ENCODE measurements at places on chromosomes 7 and 10.

- no peak for DNase-seq
Observed at GRCh38 chr10:2137549-2138174, 400.3 kb upstream of the ADARB2 start.

DNA sequence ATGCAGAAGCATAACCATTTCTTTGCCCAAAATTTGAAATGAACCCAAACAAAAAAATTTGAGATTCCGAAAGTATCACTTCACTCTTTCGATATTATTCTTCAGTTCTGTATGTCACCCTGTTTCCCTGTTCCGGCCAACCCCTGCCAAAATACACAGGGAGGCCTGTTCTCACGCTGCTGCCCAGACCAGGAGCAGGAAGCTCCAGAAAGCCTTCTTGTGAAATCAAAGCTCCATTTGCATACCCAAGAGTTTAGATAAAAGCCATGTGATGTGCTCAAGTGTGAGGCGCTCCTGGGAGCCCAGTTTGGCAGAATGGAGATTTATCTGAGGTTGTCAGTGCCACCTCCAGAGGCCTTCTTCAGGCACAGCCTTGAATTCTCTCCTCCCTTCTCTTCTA, 236.2 kb downstream of the FGFR2 start:
- DNase-seq: no peak

GRCh38 chr7:1218541-1219165, 14.0 kb upstream of the UNCX start:
- no peak for DNase-seq

DNA sequence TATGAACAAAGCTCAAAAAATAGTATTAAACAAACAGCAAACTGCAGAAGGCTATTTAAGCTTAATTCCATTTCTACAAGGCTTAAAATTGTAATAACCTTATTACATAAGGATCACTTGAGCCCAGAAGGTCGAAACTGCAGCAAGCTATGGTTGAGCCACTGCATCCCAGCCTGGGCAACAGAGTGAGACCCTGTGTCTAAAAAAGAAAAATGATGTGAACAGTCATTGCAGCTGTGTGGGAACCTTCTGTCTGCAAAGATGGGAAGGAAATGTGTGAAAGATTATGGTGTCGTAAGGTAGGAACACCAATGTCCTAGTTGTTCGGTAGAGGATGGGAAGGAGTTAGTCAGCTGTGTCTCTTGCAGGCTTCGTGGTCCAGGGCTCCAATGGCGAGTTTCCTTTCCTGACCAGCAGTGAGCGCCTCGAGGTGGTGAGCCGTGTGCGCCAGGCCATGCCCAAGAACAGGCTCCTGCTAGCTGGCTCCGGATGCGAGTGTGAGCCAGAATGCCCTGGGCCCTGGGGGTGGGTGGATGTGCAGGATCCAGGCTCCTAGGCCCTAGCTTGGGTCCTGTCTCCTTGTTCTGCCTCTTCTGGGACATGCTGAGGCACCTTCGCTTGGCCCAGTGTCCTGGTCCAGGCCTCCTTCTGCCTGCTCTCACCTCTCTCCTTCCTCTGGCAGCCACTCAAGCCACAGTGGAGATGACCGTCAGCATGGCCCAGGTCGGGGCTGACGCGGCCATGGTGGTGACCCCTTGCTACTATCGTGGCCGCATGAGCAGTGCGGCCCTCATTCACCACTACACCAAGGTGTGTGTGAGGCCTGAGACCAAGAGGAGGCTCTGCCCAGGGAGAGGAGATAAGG, 9.1 kb downstream of the C10orf62 start:
- no peak for DNase-seq

DNA sequence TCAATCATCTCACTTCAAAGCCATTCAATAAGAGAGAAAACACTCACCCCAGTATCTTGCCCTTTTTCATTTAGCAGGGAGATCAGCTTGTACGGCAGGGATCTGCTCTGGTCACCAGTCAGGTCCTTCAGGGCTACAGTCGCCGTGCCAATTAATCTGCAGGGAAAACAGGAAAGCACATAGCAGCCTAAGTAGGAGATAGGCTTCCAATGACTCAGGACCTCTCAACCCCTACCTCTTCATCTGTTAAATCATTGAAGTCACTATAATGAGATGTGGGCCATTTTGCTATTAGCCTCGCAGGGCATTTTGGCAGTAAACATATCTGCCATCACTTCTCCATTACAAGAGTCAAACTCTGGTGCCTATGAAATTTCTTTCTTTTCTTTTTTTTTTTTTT, 50.8 kb downstream of the MYOF start:
- DNase-seq: no peak

DNA sequence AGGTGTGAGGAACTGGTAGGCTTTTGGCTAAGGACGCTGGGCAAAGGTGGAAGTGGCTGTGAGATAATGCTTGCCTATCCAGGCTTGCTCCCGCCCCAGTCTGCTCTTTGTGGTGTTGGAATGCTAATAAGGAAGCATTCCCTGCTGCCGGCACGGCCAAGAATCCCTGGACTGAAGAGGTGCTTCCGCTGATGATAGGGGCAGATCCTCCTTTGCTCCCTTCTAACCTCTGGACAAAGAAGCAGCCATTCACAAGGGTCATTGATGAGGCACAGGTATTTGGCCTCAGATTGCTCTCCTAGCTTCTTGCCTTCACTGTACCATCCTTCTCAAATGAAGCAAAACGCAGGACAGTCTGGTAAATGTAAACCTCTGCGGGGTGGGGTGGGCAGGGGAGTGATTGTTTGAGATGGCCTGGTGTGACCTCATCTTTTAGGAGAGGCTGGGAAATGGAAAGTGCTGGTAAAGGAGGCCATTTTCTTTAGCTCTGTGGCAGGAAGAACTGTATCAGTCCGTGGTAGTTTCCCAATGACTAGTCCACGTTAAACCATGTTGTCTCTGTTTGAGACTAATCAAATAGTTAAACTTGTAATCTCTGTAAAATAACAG, 1.7 kb downstream of the PGAM1 start:
- DNase-seq: no peak

DNA sequence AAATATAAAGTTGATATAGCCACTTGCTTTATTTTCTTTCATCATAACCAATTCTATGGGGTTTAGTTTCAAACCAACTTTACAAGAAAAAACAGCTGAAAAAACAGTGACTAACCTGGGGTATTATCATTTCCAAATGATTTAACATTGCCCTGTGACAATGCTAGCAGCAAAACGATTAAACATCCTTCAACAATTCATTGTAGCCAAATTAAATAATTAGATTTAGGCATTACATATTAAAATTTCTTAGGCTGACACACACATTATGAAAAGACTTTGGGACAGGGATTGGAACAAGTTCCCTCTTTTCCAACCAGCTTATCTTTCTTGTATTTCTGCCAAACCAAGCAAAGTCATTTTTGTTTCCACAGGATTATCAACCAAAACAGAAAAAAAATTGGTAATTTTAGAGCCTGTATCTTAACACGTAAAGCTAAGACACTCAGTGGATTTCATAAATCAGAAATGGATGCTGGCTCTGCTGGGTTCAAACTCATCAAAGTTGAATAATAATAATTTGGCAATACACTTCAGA, 84.0 kb downstream of the SEMA3D start:
- no peak for DNase-seq

DNA sequence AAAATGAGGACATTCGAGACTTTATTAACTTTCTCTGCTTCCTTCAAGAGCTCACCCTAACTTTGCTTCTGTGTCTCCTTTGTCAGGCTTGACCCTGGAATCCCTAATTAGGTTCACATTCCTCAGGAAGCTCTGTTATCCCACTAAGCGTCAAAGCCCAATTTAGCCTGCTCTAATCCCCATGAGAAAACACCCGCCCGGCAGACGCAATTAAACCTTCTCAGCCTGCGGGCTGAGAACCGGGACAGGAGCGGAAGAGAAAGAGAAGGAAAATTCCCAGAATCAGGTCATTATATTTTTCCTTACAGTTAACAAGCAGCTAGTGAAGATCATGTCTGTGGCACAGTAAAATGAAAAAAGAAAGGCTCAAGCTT, 93.0 kb downstream of the TNS3 start:
- no peak for DNase-seq

GRCh38 chr7:30193336-30193943, 58.7 kb downstream of the MTURN start:
- no peak for DNase-seq

All from hematopoietic multipotent progenitor cell treated with erythropoietin and hydrocortisone succinate and interleukin-3 and kit ligand, for 17 days (in vitro differentiated cells).